ENCODE measurements at places on chromosomes 4 and X.

- no peak for DNase-seq
Measured at GRCh38 chr4:70760662-70761061, 38.9 kb downstream of the RUFY3 start.

- peak; percentile 60 for DNase-seq
Measured at GRCh38 chr4:139530833-139531427, 25.1 kb downstream of the SETD7 start.

DNA sequence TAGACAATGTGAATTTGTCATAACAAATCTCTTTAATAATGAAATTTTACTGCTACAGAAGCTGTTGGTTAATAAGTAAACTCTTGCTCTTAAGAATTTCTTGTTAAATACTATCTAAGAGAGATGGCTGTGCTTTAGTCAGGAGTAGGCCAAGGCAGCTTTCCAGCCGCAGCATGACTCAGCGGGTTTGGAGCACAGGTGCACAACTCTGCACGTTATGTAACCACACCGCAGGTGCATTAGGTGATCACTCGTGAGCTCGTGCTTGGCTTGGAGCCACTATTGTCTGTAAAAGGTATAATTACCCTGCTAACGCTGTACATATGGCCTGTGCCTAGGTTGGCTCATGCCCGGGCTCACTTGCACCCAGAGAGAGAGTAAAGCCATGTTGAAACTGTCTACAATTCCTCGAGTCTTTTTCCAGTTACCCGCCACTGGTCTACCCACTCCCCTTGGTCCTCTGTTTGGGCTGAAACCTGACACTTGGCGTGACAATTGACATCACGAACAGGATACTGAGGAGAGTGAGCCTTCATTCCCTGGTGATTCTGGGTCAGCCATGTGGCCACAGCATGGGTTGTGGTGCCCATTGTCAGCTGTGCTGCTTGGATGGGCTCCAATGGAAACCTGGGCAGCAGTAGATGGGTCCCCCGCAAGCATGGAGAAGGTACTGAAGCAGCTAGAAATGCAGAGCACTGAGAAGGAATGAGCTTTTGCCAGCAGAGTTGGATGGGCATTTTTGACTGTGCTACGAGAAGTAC is 18.4 kb upstream of the ANAPC4 start:
- no peak for DNase-seq

DNA sequence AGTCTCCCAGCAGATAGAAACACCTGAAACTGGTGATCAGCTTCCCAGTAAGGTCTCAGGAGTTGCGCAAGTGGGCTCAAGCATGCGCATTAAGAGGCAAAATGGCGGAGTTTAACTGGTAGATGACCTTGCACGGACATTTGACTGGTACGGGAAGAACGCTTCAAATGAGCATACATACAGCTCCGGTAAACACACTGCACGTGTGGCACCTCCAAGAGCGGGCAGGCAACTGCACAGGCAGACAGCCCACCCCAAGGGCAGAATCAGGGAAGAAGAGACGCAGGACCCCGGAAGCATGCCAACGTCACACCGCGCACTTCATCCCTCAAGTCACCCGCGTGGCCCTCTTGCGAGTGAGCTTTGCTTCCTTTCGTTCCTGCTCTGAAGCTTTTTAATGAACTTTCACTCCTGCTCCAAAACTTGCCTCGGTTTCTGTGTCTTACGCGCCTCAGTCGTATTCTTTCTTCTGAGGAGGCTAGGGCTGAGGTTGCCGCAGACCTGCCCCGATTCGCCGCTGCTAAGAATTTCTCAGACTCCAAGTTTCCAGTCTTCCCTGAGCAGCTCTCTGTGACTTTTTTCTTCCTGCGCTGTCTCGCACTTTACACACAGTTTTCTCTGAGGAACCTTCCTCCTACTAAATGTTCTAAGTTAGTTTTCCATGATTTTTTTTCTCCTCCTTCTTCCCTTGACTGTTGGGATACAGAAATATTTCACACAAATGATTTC is 180.7 kb upstream of the ZFP42 start:
- DNase-seq, result no peak

DNA sequence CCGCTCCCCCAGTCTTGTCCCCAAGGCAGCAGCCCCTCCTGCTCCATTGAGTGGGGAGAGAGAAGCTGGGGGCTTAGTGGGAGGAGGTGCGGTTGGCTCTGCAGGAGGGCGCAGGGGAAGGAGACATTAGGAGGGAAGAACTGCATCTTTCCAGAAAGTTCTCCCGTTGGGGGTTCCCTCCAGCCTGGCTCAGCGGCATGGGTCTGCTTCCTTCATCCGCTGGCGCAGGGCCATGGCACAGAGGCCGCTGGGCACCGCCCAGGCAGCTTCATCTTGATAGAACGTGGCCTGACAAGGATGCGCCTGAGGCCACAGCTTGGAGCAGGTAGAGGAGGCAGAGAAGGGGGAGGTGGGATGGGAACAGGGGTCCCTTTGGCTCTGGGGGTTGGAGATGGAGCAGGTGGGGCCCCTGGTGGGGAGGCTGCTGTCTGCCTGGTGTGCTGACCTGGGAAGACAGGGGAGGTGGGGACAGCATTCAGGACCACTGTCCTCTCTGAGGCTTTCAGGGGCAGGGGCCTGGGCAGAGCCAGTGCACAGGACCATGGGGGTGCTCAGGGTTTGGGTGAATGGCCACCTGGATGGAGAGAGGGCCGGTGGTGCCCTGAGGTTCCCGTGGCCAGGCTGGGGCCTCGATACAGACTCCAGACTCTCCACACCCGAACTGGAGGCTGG is 12.1 kb downstream of the DOK7 start:
- no peak for DNase-seq

GRCh38 chr4:120753854-120754253 is 168.7 kb downstream of the PRDM5 start:
- DNase-seq, result no peak

- no peak for DNase-seq
Measured at GRCh38 chr4:151488968-151489367, 80.0 kb downstream of the FHIP1A start.

GRCh38 chr4:109378076-109378475 is 55.5 kb upstream of the SEC24B start:
- no peak for DNase-seq

DNA sequence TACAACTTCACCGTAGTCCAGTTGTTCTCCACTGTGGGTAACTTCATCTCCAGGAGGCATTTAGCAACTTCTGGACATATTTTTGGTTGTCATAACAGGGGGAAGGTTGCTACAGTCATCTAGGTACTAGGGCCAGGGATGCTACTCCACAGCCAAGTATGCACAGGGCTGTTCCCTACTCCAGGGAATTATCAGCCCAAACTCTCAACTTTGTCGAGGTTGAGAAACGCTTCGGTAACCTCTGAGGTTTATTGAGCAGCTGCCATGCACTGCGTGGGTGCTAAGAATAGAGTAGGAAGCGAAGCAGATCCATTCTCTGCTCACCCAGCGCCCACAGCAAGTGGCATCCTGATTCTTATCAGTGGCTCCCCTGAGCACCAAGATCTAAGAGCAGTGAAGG is 8.2 kb downstream of the FGFBP1 start:
- DNase-seq, result no peak

- DNase-seq, result no peak
Measured at GRCh38 chrX:66756717-66757116, 117.8 kb upstream of the EDA2R start.

DNA sequence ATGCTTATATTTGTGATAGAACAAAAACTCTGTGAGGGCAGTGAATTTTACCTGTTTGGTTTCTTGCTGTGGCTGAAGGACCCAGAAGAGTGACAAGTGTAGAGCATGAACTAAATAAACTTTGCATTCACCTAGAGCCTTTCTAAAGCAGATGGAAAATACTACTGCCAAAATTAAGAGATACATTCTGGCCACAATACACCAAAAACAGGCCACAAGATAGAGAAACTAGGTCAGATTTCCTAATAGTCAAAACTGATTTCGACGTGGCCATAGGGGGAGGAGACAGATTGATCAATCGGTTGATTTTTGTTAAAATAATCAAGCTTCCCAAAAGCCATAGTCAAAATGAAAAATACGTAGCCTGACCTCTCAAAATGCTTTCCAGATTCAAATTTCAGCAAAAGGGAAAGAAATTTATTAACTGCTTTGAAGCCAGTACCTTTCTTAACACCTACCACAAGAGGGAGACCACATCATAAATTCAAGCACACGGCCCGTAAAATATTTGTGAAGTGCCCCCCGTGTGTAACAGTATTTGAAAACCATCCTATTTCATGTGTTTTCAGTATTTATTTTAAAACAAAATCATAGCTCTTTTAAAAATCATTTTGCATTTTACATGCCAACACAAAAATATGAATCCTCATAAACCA is 132.4 kb downstream of the CORIN start:
- no peak for DNase-seq

DNA sequence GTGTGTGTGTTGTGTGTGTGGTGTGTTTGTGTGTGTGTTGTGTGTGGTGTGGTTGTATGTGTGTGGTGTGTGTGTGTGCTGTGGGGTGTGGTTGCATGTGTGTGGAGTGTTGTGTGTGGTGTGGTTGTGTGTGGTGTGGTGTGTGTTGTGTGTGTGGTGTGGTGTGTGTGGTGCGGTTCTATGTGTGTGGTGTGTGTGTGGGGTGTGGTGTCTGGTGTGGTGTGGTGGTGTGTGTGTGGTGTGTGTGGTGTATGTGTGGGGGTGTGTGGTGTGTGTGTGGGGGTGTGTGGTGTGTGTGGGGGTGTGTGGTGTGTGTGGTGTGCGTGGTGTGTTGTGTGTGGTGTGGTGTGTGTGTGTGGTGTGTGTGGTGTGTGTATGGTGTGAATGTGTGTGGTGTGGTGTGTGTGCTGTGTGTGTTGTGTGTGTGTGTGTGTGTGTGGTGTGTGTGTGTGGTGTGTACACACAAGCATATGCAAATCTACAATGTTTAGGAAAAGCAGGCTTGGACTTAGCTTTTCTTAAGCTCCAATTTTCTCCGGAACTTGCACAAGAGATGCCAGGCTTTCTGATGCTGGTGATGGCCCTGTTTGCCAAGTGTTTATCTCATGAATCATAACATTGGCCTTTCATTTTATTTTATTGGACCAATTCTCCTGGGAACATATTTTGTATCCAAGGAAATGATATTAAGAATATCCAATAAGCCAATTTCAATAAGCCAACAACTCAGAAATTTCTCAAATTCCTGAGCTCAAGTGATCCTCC is 148.7 kb downstream of the SPATA18 start:
- no peak for DNase-seq

GRCh38 chr4:155692361-155692760 is 25.7 kb downstream of the GUCY1A1 start:
- DNase-seq, result no peak

DNA sequence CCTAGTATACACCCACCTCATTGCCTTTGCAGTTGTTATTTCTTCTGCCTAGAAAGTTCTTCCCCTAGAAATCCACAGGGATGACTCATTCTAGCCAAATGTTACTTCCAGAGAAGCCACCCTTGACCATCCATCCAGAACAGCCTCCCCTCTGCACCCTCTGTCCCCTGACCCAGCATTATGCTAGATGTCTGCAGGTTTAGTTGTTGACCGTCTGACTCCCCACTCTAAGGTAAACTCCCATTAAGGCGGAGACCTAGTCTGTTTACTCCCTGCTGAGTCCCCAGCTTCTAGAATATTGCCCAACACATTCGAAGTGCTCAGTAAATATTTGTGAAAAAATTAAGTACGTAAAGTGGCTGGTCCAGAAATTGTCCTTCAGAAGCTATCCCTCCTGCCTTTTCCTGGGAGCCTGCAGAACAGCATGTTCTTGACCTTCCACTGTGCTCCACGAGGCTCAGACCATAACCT is 11.0 kb downstream of the SRD5A3 start:
- no peak for DNase-seq

GRCh38 chr4:159177265-159178150 is 74.6 kb downstream of the RAPGEF2 start:
- peak; percentile 10 for DNase-seq

- DNase-seq, result no peak
Measured at GRCh38 chr4:133270021-133270570, 121.0 kb downstream of the PCDH10 start.

DNA sequence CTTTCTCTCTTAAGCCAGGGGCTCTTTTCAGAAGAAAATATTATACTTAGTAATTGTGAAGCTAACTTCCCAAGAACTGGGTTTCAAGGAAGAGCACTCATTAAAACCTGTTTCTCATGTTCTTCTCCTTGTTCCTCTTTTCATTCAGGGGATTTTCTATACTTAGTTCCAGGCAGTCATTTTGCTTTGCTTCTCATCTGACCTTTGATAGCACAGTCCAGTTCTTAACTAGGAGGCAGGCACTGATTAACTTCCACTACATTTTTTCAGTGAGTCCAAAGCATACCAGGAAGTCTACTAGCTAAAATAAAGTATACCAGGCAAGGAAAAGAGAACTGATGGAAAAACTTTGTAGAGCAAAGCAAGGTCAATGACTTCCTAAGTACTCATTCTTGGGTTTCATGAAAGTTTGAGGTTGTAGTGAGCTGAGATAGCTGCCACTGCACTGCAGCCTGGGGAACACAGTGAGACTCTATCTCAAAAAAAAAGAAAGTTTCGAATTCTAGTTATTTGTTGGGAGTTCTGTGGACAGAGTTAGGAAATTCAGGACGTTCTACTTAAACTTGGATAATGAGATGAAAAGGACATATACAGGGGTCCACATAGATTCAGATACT is 190.1 kb upstream of the HS3ST1 start:
- DNase-seq, result no peak

- no peak for DNase-seq
Measured at GRCh38 chr4:55157559-55158277, 32.3 kb upstream of the KDR start.

DNA sequence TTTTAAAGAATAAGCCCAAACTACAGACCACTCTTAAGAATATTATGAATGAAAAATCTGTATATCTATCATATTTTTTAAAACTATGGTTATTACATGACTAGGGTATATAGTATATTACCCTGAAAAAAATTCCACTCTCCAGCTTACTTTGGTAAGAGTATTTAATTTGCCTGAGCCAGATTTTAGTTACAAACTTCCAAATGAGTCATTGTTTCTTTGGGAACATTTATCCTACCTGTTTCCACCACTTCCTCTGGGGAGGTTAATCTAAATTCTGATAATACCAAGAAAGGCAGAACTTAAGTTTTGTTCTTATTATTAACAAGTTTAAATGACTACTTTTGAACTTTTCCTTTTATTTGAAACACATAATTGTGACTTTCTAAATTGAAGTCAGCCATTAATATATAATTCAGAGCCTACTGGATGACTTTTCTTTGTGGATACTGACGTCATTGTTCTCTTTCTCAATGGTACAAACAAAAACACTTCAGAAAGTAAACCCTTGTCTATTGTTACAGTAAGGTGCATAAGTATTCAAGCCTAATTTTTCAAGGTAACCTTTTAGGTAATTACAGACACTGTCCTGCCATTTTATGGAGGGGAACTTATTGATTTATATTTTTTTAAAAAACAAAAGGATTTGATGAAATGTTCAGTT is 135.6 kb upstream of the TLL1 start:
- no peak for DNase-seq

GRCh38 chr4:162162672-162163071 is 1.1 kb downstream of the FSTL5 start:
- DNase-seq, result no peak

DNA sequence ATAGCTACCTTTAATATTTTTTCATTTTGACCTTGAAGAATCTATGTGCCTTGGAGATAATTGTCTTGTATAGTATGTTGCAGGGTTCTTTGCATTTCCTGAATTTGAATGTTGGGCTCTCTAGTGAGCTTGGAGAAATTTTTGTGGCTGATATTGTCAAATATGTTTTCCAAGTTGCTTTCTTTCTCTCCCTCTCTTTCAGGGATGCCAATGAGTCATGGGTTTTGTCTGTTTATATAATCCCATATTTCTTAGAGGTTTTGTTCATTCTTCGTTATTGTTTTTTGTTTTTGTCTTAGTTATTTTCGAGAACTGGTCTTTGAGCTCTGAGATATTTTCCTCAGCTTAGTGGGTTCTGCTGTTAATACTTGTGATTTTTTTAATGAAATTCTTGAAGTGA is 20.7 kb downstream of the RAB40AL start:
- DNase-seq, result no peak

- no peak for DNase-seq
Measured at GRCh38 chr4:151691639-151692442, 69.0 kb downstream of the GATB start.
